HS-27A (cell line): ENCODE measurements at places on chromosomes 12 and 14.

DNA sequence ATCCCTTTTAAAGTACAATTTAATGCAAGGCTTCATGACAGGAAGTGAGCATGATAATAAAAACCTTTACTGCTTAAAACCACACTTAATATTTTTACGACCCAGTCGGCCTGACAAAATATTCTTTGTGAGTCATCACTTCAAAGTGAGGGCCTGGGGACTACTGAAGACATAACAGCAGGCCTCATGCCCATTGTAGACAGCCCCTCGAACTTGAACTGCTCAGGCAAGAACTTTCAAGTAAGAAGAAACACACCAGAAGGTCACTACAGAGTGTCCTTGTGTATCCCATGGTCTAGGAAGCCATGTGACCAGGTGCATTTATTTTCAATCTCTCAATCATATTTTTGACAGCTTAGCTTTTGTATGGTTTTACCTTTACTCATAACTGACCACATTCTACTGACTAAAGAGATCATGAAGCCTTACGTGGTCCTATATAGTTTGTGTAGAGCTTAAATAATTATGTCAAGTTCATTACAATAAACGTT lies 61.4 kb upstream of the MANSC4 start:
- DNase-seq = no peak

DNA sequence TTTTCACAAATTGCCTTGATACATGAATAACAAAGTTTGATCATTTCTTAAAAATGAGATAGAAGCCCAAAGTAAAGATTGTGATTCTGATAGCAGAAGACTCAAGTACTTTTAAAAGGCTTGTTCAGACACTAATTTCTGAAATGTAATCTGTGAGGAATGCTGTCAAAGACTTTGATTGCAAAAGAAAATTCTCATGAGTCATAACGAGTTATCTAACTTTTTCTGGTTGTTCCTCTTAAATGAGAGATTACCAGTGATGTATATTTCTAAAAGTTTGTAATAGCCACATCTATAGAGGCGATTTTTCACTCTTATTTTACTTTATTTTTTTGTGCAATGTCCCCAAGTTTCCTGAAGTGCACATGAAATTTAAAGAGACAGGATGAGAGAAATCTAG lies 7.0 kb downstream of the PYGL start:
- DNase-seq = peak; percentile 27

DNA sequence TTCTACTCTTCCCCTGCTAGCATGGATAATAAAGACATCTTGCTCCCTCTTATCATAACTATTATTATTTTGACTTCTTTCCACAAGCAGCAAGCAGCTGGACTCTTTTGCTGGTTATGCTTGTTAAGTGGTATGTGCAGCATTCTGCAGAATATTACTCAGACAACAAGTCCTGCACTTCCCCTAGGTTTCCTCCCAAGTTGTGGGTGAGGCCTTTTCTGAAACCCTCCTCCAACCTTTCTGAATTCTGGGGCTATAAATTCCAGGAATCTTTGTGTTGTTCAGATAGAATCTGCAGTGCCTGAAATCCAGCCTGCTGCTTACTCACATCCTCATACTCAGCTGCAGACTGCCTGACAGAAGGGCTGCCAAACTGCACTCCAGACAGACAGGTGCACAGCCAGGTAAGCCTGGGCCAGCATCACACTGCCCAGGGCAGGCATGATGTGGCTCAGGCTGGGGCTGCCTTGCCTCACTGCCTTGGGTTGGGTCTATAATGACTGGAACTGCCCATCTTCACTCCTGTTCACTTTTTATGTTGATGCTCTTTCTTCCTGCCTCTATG lies 6.2 kb upstream of the DHRS2 start:
- no peak for DNase-seq

GRCh38 chr12:24945845-24946244 lies 3.1 kb downstream of the BCAT1 start:
- no peak for DNase-seq

GRCh38 chr12:72734581-72734980 lies 462.4 kb downstream of the TRHDE start:
- no peak for DNase-seq

DNA sequence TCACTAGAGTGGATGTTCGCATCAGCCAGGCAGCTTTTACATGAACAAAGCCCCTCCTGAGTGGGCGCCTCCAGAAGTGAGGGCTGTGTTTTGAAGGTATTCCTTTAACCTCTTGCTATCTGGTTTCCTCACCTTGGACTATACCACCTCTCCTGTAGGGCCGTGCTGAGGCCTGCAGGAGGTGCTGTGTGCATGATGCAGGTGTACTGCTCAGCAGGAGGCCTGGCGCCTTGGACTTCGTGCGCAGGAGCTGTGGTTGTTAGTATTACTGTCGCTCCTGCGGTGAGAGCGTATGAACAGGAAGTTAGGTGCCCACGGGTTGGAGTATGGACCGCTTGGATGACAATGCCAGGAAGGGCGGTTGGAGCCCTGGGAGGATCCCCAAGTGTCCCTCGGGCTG lies 130.7 kb downstream of the TSPAN9 start:
- no peak for DNase-seq

- DNase-seq = no peak
Observed at GRCh38 chr12:99453836-99454538, 193.6 kb upstream of the GARIN6 start.
